Effector CD8-positive, alpha-beta T cell (primary cell): ENCODE measurements at places on chromosomes 2 and 18.
A peak's percentile ranks its signal among the peaks of the same experiment; 100 is the strongest.

DNA sequence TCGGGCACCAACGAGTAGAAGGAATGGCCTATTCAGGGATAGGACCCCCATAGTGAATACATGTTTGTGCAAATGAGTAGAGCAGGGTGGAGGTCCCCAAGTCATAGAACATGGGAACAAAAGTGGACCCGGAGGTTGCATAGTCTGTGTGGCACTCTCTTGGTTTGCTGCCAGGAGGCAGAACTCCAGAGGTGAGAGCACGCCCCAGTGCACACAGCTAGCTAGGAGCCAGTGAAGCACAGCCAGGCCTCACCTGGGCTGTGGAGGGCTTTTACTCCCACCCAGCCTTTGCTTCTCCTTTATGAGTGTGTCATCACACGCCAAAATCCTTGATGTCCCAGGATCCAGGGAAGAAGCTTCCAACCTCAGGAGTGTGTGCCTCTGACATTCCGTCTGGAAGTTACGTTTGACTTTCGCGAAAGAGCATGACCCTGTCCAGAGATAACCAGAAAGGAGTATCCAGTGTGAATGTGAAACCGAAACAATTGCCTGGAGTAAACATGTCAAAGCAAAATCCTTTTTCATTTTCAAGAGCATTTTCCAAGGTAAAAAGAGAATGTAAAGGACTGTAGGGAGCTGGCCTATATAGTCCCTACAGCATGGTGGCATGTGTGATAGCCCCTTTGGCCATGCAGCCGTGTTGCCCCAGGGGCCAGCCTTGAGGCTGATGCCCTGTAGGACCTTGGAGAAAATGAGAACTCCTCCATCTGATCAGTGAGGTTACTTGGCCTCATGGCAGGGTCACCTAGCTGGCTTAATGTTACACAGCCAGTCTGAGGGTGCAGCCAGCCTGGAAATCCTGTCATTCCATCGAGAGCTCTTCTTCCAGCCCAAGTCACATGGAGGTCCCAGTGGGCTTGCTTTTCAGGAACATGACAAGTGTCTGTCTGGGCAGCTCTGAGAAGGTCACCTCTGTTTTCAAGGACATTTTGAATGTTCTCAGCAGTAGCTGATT, 8.8 kb downstream of the TRIB2 start:
- DNase-seq: no peak

DNA sequence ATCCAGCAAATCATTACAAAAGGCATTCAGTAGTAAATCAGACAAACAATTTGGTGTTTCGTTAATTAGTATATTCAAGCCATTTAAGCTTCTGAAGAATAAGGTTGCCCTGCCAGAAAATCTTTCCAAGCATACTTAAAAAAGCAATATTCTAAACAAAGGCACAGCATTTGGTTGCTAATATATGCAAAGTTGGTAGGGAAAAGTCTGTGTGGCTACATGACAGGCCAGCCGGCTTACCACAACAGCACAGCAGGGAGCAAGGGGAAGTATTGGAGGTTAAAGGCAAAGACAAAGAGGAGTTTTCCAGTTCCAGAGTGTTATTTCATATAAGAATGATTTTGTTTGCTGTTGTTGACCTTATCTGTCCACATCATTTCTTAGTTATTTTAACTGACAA, 282.3 kb downstream of the MBD5 start:
- no peak for DNase-seq

GRCh38 chr2:210895132-210895531, 338.7 kb downstream of the CPS1 start:
- no peak for DNase-seq

DNA sequence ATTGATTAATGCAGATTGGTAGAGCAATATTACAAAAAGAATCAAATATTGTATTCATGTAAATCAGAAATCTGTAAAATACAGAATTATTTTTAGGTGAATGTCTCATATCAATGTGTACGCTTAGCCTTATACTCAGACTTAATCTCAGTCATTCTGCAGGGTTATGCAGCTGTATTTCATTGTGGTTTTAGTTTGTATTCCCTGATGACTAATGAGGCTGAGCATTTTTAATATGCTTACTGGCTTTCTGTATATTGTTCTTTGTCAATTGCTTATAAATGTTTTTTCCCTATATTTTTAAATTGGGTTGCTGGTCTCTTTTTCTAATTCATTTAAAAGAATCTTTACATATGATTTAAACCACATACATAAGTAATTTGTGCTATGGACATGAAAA, 50.1 kb downstream of the CDH19 start:
- DNase-seq: no peak

- DNase-seq: no peak
These were observed 177.3 kb downstream of the NBAS start for GRCh38 chr2:15383695-15384350.

GRCh38 chr18:48827291-48828193, 123.2 kb downstream of the SMAD7 start:
- DNase-seq: no peak

DNA sequence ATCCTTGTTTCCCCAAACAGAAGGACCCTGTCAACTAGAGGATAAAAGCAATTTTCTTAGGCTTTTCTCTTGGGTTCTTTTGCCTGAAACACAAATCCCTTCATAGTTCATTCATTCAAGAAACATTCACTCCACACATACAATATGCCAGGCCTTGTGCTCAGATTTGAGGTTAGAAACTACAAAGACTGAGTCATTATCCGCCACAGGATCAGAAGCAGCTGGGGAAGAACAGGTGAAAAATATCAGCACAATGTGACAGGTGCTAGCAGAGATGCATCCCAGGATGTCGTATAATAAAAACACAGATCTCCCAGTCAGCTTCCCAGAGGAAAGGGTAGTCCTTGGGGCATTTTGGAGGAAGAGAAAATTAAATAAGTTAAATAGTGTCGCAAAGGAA, 172.4 kb downstream of the LRATD1 start:
- DNase-seq: no peak

- no peak for DNase-seq
These were observed 77.2 kb downstream of the EIPR1 start for GRCh38 chr2:3300224-3300995.

DNA sequence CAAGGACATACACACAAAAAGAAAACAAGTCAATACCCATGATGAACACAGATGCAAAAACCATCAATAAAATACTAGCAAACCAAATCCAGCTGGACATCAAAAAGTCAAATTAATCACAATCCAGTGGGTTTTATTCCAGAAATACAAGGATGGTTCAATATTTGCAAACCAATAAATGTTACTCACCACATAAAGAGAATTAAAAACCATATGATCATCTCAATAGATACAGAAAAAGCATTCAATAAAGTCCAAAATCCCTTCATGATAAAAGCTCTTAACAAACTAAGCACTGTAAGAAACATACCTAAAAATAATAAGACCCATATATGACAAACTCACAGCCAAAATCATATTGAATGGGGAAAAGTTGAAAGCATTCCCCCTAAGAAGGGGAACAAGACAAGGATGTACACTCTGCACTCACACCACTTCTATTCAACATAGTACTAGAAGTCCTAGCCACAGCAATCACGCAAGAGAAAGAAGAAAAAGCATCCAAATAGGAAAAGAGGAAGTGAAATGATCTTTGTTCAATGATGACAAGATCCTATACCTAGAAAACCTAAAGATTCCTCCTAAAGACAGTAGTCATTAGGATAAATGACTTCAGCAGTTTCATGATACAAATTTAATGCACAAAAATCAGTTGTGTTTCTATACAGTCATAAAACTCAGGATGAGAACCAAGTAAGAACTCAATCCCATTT, 62.6 kb downstream of the TRAPPC8 start:
- no peak for DNase-seq

DNA sequence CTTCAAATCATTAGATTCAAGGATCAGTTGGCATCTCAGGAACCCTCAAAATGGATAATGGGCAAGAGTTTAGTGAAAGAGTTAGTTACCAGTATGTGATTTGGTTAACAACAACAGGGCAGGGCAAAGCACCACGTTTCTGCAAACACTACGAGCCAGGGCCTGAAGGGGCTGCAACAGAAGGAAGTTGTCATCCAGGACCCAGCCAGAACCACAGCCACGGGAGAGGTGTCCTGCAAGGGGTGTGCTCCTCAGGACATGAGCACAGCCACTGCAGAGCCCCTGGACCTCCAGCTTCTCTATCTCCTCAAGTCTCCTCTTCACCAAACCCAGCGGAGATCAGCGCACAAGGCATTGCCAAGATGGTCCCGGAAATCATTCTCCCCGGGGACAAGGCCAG, 173.3 kb upstream of the PIEZO2 start:
- DNase-seq: no peak

- DNase-seq: peak; percentile 74
These were observed 99.0 kb downstream of the ZFP36L2 start for GRCh38 chr2:43127208-43127940.

GRCh38 chr18:31702449-31702848, 18.1 kb upstream of the B4GALT6 start:
- no peak for DNase-seq

- no peak for DNase-seq
These were observed 152.2 kb downstream of the DAW1 start for GRCh38 chr2:228023619-228024018.

GRCh38 chr2:26597197-26597596, 44.0 kb downstream of the CIB4 start:
- no peak for DNase-seq

DNA sequence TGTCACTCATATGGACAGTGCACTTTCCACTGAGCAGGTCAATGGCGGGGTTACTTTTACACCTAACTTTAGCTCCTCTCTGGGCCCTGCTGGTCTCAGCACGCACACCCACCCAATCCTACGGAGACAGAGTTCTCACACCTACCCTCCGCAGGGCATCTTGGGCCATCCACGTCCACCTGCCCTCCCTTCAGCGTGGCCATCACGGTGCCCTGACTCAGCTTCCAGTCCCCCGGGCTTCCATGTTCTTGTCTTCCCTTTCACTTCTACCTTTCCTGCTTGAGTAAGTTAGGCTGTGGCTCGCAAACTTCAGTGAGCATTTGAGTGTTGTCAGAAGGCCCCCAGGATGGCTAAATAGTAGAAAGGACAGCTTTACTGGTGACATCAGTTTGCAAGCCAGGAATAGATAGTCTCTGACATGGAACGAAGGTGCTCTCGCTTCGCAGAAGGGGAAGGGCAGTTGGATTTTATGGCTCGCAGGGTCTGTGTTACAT, 232.4 kb downstream of the SEPTIN10 start:
- no peak for DNase-seq

GRCh38 chr2:42386682-42387081, 25.7 kb upstream of the COX7A2L start:
- DNase-seq: no peak

GRCh38 chr2:207681431-207681830, 30.0 kb upstream of the CCNYL1 start:
- DNase-seq: no peak

GRCh38 chr2:24080701-24081100, 3.9 kb downstream of the TP53I3 start:
- no peak for DNase-seq

DNA sequence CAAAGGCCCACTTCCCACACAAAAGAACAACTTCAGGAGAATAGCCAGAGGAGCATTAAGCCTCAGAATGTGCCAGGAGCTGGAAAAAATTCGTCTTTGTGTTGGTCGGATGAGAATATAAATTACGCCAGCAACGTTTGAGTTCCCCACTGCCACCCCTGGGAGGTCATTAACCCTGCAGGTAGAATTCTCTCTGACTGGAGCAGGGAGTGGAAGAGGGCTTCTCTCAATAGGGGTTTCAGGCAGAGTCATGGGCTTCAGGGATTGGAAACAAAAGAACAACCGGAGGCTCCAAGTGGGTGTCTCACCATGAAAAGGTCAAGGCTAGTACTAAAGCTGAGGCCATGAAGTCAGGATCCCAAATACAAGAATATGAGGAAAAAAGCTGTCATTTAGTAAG, 69.0 kb upstream of the DDX18 start:
- DNase-seq: no peak

- peak; percentile 62 for DNase-seq
These were observed 3.2 kb downstream of the SLC39A10 start for GRCh38 chr2:195659982-195660890.

DNA sequence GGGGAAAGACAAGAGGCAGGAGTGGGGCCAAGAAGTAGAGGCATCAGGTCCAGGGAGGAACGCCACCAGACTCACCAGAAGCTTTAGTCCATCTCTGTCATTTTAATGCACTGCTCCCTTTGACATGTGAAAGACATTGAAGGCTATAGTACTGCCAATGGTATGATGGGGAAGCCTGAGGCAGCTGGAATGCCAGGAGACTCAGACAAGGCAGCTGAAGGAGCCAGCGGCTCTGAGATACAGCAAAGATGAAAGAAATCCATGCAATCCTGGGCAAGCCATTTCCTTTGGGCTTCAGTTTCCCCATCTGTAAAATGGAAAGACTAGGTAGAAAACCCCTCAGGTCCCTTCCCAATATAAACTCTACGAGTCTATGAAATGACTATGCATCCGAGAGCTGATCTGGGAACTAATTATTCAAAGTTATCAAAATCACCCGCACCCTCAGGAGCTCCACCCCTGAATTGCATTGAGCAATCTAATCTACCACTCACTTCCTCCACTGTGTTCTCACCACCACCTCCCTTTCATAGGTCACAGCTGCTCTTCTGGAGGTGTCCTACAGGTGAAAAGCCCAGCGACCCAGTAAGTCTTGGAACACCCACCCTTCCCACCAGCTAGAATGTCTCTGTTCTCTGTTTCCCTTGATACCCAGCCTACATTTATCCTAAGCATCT, 3.1 kb downstream of the CXCR2 start:
- DNase-seq: no peak

DNA sequence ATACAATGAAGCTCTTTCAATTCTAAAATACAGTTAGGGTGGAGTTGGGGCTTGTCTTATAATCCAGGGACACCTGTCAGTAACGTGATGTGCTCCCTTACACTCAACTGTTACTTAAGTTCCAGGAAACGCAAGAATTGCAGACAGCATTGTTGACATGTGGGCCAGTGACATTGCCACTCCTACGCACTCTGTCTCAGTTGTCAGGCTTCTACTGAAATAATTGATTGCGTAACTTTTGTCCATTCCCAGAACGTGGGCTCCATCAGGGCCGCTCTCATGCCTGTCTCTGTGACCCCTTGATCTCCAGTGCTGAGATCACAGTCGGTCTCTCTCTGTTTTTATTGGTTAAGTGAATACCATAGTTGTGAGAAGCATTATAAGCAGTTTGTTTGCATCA, 487.8 kb downstream of the GALR1 start:
- no peak for DNase-seq
